CD8-positive, alpha-beta memory T cell (primary cell): ENCODE measurements at places on chromosomes 11 and 22. TPM values are rescaled to one million over a fixed set of nuclear protein-coding genes. Genes with fewer than 3 reads are reported as not detected.

The SGSM1 gene
- 0.09 TPM for total RNA-seq

The SLC22A8 gene
- not detected for total RNA-seq

The SLCO2B1 gene
- total RNA-seq, result 1.3 TPM

The CALCB gene
- 0.35 TPM for total RNA-seq

The LRRC75B gene
- 0.84 TPM for total RNA-seq

The POU2AF3 gene
- total RNA-seq, result not detected

The ART1 gene
- total RNA-seq, result not detected

The SAA1 gene
- total RNA-seq, result not detected

- H3K36me3 ChIP-seq, result no peaks in the 10 kb centered on the region
- no peak for DNase-seq
- peak overlapping the region; percentile 76 for H3K4me3 ChIP-seq
Observed at GRCh38 chr11:64185175-64185692, 737 bp upstream of the STIP1 start.

GRCh38 chr22:36942556-36942955, 29.1 kb downstream of the CSF2RB start:
- no peak overlapping the region for H3K4me3 ChIP-seq
- H3K4me1 ChIP-seq, result peaks cover 4% of the 10 kb centered on the region
- no peak overlapping the region for H3K27ac ChIP-seq
- H3K27me3 ChIP-seq, result no peaks in the 10 kb centered on the region

DNA sequence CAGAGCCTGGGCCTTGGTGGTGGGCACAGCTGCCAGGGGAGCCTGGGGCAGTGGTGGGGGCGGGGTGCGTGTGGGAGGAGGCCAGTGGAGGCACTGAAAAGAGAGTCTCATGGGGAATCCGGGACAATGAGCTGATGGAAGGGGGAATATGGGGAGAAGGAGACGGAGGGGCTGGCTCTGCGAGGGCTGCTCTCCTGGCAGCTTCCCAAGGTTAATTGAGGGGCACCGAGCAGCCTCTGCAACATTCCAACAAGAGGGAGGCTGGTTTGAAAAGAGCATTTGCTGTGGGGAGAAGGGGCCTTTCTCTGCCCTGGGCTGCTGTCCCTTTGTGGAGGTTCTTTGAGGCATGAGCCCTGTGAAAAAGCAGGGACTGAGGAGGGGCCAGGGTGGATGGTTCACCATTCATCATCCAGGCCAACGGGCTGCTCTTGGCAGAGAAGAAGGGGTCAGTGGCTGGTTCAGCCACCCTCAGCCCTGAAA, 9.4 kb upstream of the IGSF9B start:
- H3K4me3 ChIP-seq, result no peak overlapping the region
- H3K36me3 ChIP-seq, result no peaks in the 10 kb centered on the region
- no peaks in the 10 kb centered on the region for H3K27me3 ChIP-seq
- no peak for DNase-seq
- peaks cover 8% of the 10 kb centered on the region for H3K4me1 ChIP-seq
- H3K27ac ChIP-seq, result no peak overlapping the region

DNA sequence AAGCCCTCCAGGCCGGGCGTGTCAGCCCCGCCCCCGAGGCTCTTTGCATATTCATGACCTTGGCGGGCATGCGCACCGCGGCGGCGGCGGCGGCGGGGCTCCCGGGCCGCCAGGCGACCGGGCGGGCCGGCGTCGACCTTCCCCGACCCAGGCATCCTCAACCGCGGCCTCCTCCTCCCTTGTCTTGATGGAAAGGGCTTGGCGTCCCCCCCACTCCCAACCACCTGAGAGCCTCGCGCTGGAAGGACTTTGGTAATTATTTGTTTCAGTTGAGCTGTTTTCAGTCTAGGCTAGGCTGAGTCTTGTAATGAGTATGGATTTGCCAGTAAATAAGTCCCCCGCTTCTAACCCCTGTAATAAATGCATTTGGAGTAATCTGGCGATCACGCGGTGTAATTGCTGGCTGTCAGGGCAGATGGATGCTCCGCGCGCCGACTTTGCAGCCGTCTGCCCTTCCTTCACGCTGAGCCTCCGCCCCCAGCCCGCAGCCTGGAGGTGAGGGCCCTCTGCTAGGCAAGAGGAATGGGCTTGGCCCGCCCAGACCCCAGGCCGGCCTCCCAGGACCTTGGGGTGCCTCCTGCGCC, 25.2 kb downstream of the FLRT1 start:
- DNase-seq, result peak; percentile 60
- no peak overlapping the region for H3K27ac ChIP-seq
- peaks cover 10% of the 10 kb centered on the region for H3K4me1 ChIP-seq

GRCh38 chr11:119346605-119347004, at the start of gene MFRP:
Gene MFRP (minus strand): TSS chr11:119346705. CDS start chr11:119346513, 192 bp downstream.
- H3K4me3 ChIP-seq, result no peak within 1 kb of the TSS
- no peak within 1 kb of the TSS for H3K27ac ChIP-seq
- no peak for DNase-seq

GRCh38 chr11:60357771-60358170, 20.6 kb upstream of the MS4A7 start:
- DNase-seq, result no peak

- H3K27me3 ChIP-seq, result no peaks in the 10 kb centered on the region
- DNase-seq, result no peak
- no peak overlapping the region for H3K27ac ChIP-seq
- H3K4me3 ChIP-seq, result no peak overlapping the region
Observed at GRCh38 chr11:102309621-102310541, 7.4 kb upstream of the BIRC3 start.

- H3K4me1 ChIP-seq, result peaks cover 12% of the 10 kb centered on the region
- H3K27me3 ChIP-seq, result no peaks in the 10 kb centered on the region
- H3K4me3 ChIP-seq, result no peak overlapping the region
Observed at GRCh38 chr22:22836635-22837034, 51.0 kb upstream of the IGLL5 start.

- H3K36me3 ChIP-seq, result no peaks in the 10 kb centered on the region
- DNase-seq, result no peak
- peaks cover 10% of the 10 kb centered on the region for H3K4me1 ChIP-seq
- no peak overlapping the region for H3K27ac ChIP-seq
Observed at GRCh38 chr11:1705126-1706052, 8.4 kb downstream of the KRTAP5-6 start.

DNA sequence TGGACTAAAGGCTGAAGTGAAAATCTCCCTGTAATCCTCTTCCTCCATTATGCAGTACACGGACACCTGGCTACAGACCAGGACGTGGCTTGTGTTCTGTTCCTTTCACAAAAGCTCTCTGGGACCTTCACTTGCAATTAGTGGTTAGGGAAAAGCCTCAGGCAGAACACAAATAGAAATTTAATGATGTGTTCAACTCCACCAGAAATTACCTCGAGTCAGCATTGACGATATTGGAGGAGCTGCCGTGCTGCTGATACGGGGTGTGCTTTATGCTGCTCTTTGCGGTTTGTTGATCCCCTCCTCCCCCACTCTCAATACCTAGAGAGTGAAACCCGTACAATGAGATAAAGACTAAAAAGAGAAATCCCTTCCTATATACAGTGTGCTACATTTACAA, 48.9 kb downstream of the POLD3 start:
- H3K4me3 ChIP-seq, result no peak overlapping the region
- DNase-seq, result no peak
- no peaks in the 10 kb centered on the region for H3K4me1 ChIP-seq
- H3K36me3 ChIP-seq, result peaks cover 11% of the 10 kb centered on the region

- DNase-seq, result no peak
- no peaks in the 10 kb centered on the region for H3K36me3 ChIP-seq
- H3K27me3 ChIP-seq, result no peaks in the 10 kb centered on the region
- H3K4me3 ChIP-seq, result no peak overlapping the region
Observed at GRCh38 chr11:70050243-70050642, 27.9 kb upstream of the ANO1 start.

DNA sequence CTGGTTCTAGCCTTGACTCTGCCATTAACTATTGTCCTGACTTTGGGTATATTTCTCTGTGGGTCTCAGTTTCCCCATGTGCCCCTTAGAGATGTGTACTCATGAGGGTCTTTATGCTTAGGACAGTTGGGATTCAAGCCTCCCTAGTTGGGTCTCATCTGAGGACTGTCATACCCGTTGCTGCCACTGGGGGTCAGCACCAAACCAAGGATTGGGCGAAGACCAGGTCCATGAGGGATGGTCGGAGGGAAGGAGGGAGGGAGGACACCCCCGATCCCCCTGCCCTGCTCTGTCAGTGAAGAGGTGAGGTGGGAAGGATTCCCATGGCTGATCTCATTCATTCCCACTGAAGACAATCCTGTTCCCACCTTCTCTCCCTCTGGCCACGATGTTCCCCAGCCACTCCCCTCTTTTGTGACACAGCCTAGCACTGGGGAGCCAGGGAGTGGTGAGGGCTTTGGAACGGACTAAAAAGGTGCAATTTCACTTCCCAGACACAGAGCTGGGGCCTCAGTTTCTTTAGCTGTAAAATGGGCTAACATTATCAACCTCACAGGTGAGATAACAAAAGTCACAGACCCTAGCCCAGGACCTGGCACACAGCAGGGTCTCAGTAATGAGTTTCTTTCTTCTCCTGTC, 12.4 kb upstream of the KLHL35 start:
- H3K4me1 ChIP-seq, result no peaks in the 10 kb centered on the region
- DNase-seq, result peak; percentile 55
- no peak overlapping the region for H3K27ac ChIP-seq

GRCh38 chr11:61930933-61931332, 13.6 kb upstream of the RAB3IL1 start:
- H3K36me3 ChIP-seq, result no peaks in the 10 kb centered on the region
- peaks cover 5% of the 10 kb centered on the region for H3K27me3 ChIP-seq
- H3K27ac ChIP-seq, result no peak overlapping the region
- DNase-seq, result no peak

DNA sequence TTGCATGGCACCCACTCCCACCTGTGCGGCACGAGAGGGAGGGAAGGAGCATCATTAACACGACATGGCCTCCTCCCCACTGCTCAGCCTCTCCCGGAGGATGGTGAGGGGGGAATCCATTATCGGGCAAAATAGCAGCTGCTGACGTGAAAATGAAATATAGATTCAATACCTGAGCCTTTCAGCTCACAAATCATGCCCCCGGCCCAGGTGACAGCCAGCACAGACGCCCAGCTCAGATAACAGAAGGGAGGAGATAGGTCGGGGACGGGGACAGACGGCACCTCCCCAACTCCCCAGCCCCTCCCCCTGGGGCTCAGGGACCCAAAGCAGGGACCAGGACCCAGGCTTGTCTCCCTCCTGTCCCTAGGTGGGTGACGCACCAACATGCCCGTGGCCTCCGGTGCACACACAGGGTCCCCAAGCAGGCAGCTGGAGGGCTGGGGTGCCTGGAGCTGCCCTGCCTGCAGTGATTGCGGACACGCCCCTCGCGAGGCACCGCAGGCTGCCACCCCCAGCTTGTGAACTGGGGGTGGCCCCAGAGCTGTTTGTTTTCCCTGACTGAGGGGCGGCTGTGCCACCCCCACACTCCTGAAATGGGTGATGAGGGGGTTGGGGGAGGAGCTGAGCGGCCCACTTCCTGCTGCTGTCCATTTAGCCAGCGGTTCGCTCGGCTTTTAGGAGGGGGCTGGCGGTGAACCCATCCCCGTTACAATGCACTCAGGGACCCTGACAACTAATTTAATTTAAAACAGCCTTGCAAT, 31.7 kb downstream of the FLRT1 start:
- H3K27me3 ChIP-seq, result no peaks in the 10 kb centered on the region

- peaks cover 3% of the 10 kb centered on the region for H3K27me3 ChIP-seq
- no peak overlapping the region for H3K4me3 ChIP-seq
- no peaks in the 10 kb centered on the region for H3K4me1 ChIP-seq
Observed at GRCh38 chr11:17479284-17480214, 2.9 kb upstream of the ABCC8 start.

DNA sequence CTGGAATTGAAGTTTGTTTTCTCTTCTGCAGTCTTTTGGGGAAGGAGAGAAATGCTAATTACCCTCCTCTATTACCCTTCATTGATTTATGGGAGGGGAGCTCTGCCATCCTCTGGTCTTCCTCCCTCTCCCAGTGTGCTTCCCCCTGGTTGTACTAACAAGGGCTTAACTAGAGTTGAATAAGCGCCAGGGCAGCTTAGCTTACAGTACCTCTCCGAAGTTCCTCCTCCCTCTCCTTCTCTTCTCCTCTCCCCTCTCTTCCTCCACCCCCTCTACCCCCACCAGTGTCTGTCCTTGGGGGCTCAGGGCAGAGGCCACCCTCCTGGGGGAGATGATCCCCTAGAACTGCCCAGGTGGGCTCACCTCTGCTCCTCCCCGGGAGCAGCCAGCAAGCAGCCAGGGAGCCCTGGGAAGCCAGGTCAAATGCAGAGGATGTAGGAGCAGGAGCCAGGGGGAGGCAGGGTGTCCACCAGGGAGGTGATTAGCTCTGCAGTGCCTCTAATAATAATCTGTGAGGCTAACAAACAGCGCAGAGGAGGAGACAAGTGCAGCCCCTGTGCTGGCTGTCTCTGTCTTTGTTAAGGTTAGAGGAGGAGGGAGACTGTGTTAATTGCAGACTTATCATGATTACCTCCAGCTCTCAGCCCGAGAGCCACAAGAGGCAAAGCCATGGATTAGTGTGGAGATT, 191.6 kb upstream of the CADM1 start:
- DNase-seq, result no peak
- H3K36me3 ChIP-seq, result no peaks in the 10 kb centered on the region
- no peaks in the 10 kb centered on the region for H3K4me1 ChIP-seq
- no peak overlapping the region for H3K4me3 ChIP-seq

DNA sequence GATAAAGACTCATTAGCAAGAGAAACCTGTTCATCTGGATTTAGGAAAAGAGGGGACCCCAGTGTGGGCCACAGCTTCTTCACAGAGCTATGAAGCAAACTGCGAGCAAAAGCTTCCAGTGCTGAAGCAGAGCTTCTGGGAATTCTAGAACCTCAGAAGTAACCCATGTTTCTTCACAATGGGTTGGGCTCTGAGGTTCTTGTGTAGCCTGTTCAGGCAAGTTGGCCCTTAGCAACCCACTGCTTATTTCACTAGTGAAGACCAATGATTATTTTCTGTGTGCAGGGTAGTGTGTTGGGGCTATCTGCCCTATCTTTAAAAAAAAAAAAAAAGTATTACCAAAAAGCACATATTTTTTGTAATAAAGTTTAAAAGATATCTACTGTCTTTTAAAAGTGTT, at the start of gene ACRV1:
Gene ACRV1, minus strand, starts transcription at position 101 of the 400 bp plus-strand sequence. Its CDS starts 67 bp downstream, at position 34.
- H3K4me1 ChIP-seq, result no peaks in the 10 kb centered on the region
- no peak within 1 kb of the TSS for H3K4me3 ChIP-seq
- no peak within 1 kb of the TSS for H3K27ac ChIP-seq
- no peak for DNase-seq
- H3K27me3 ChIP-seq, result no peaks in the 10 kb centered on the region
- H3K36me3 ChIP-seq, result no peaks in the 10 kb centered on the region

DNA sequence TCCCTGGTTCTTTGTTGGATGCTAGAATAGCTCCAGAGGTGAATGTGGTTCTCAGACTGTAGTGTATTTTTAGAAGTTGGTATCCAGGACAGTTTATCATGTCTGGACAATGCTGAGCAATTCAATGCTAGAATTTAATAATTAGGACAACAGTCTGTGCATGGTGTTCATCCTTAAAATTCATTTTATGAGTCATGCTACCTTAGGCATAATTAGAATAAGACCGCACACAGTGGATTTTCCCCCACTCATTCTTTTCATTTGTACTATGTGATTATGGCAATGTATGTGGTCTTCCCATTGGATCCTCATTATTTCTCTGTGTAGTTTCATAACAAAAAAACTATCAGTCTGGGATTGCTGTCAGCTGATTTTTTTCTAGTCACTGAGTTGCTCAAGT, 196.7 kb downstream of the ARHGAP42 start:
- no peak overlapping the region for H3K4me3 ChIP-seq
- no peaks in the 10 kb centered on the region for H3K4me1 ChIP-seq
- DNase-seq, result no peak
- H3K36me3 ChIP-seq, result no peaks in the 10 kb centered on the region
- H3K27me3 ChIP-seq, result no peaks in the 10 kb centered on the region

- peak; percentile 33 for DNase-seq
- H3K36me3 ChIP-seq, result peaks cover 9% of the 10 kb centered on the region
- no peak overlapping the region for H3K4me3 ChIP-seq
- no peaks in the 10 kb centered on the region for H3K4me1 ChIP-seq
- H3K27ac ChIP-seq, result no peak overlapping the region
Observed at GRCh38 chr11:117189191-117189940, 9.8 kb upstream of the TAGLN start.
